ENCODE measurements at places on chromosomes 1 and 21.

DNA sequence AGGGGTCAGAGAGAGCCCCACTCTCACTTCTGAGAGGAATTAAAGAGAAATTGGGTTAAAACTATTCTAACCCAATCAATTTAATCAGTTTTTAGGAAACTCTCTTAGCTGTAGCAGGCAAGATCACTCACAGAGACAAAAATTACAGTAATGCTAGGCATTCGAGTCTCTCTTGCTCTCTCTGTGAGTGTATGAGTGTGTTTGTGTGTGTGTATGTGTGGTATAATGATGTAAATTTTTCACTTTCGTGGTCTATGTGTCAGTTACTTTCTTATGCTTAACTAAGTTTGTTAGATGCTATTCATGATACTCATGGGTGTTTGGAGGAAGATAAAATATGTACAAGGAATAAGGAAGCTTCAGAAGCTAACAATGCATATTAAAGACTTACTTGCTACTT is 131.3 kb downstream of the FASLG start:
- no peak for DNase-seq

DNA sequence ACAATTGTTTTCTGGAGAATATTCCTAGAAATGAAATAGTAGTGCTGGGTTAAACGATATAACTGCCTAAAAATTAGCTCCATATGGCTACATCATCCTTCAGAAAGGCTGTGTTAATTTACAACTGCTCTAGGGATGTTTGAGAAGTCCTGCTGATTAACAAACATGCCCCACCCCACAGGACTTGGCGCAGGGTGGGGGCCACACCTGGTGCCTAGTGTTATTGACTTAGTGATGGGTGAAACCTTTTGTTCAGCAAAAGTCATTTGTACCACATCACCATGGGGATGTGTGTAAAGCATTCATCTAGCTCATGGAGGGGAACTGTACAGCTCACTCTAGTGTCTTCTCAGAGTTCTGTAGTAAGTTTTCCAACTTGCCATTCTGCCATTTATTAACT is 492.8 kb downstream of the CAMTA1 start:
- DNase-seq = no peak

DNA sequence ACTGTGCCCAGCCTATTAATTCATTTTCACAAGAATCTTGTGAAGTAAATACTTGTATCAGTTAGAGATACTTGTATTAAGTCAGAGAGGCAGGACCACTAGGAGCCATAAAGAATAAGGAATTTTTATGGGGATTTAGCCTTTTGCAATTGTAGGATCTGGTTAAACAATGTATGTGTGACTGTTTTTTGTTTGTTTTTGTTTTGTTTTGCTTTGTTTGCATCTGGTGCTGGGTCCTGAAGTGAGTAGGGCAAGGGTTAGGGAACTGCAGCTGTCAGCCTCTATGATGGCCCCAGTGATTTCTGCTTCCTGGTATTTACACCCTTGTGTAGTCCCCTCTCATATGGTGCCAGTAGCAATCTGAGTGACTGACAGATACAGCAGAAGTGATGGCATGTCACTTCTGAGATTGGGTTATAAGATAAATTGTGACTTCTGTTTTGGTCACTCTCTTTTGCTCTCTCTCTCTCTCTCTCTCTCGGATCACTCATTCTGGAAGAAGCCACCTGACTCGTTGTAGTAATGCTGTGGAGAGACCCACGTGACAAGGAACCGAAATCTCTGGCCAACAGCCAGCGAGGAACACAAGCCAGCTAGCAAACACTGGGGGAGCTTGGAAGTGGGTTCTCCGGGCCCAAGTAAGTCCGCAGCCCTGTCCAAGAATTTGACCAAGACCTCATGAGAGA is 96.2 kb upstream of the MARK1 start:
- DNase-seq = no peak

DNA sequence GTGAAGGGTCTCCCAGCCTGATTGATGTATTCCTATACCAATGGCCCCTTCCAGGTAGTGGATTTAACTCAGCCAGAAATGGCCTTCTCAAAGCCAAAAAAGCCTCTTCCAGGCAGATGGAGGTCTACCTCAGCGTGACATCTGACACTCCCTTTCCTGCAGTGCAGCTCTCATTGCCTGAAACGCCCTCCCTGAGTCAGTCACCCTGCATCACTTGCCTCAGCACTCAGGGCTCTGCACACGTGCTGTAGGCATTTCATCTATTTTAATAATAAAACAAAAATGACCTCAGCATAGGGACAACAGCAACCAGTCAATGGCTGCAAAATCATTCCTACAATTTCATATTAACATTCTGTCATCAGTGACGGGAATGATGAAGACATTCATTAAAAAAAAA is 64.4 kb upstream of the GJA5 start:
- no peak for DNase-seq

DNA sequence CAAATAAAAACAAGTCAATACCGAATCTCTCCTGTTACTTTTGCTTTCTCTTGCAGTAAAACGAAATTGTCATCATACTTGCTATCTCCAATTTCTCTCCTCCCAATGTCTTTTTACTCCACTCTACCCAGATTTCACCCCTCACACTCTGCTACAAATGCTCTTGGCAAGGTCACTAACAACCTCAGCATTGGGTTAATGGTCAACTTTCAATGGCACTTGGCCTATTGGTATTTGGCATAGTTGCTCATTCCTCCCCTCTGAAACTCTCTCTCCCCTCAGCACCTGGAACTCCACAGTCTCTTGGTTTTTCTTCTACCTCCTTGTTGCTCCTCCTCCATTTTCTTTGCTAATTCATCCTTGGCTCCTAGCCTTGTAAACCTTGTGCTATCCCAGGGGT is 367.3 kb downstream of the PTPRU start:
- no peak for DNase-seq

Measured in stimulated activated CD4-positive, alpha-beta T cell treated with anti-CD3 and anti-CD28 coated beads, Interleukin-4, amount 100 ng/mL, for 24 hours (primary cell).